ENCODE measurements at places on chromosomes 4 and X.
A peak's percentile ranks its signal among the peaks of the same experiment; 100 is the strongest.

DNA sequence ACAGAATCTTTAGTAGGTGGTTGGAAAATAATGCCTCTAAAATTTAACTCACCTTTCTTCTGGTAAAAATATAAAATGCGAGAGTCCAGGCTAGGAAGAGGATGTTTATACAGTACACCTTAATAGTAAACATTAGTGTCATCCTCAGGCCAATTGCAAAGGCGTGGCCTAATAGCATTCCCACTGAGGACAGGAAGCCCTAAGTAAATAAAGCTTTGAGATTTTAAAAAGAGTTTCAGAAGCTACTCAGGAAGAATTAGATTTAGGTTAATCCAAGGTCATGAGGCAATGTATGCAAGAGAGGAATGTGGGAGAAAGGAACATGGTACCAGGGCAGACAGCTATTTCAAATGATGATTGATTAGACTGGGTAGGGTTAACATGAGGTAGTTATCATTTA lies 49.5 kb downstream of the RPGR start:
- DNase-seq: no peak

- no peak for DNase-seq
These were observed 116.8 kb upstream of the SHISA3 start for GRCh38 chr4:42280327-42281095.

GRCh38 chr4:26052663-26053541 lies 138.9 kb downstream of the SMIM20 start:
- DNase-seq: no peak

DNA sequence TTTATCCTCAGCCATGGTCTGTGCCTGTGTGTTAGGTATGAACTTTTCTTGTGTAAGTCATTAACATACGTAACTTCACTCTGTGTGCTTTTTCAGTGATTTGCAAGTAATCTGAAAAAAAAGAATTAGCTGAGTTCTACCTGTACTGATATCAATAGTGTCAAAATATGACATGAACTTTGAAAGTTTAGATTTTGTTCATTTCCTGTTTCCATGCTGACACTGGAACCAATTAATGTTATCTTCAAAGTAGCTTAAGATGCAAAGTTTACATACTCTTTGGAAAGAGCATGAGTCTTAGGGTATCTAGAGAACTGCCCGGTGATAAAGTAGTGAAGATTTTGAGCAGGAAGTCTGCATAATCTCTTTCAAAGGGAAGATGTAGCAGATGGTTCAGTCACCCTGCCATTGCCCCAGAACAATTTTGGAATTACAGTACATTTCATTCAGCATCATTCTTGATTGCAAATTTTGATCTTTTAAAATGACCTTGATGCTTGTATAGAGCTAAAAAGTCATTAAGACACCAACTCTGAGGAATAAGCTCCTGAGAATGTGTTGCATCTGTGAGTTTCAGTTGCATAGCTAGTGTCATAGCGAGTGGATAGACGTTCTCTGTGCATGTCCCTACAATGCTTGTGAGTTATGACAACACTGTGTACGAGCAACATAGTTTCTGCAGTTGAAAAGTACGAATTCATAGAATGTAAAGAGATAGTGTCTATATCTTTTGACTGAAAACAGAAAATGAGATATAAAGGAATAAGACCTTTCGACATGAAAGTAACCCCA lies 130.5 kb downstream of the PTTG2 start:
- no peak for DNase-seq

DNA sequence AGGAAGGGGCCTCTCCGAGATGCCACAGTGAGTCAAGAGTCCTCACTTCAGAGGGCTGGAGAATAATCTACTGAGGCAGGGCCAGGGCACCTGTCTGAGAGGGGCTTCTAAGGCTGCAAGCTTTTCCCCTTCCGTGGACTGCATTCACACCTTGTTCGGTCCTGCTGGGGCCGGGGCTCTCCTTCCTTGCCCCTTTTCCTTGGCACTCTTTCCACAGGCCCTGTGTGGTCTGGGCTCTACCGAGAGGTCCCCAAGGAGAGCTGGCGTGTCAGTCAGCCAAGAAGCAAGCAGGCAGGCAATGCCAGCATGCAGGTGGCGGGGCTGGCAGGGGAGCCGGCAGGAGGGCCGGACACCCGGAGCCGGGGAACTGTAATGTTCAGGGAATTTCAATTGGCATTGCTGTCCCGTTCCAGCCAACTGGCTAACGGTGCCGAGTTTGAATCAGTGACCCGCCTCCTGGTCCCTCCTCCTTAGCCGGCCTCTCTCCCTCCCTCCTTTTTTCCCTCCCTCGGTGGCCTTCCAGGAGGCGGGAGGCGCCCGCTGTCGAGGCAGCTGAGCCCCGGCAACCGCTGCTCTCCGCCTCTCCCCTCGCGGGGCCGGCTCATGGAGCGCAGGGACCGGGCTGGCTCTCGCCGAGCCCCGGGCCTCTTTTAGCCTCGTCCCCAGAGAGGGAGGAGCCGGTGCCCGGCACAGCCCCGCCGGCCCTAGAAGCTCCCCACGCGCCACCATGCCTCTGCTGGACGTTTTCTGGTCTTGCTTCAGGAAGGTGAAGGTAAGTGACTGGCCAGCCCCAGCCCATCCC lies at the start of gene STARD8:
Gene STARD8, plus strand, starts transcription at position 511 of the 802 bp plus-strand sequence. Its CDS starts 217 bp downstream, at position 728.
- DNase-seq: peak; percentile 15

- no peak for DNase-seq
These were observed 34.4 kb upstream of the RTL3 start for GRCh38 chrX:78693536-78693935.

GRCh38 chr4:53832549-53832948 lies 231.9 kb downstream of the CHIC2 start:
- DNase-seq: no peak

DNA sequence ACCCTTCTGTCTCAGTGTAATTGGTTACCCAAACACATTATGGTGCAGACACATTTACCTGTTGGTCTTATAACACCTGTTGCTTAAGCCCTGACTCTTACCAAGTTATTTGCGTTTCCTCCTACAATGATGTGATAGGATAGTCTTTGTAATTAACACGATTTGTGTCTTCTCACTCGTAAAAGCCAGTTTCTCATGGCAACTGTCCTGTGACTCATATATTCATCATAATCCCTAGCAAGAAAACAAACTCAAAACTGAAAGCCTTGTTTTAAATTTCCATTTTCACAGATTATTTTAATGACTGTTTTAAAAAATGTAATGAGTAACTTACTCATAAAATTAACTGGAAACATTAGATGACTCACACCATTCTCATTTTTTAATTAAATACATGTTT lies 495.2 kb downstream of the NLGN4X start:
- DNase-seq: no peak

DNA sequence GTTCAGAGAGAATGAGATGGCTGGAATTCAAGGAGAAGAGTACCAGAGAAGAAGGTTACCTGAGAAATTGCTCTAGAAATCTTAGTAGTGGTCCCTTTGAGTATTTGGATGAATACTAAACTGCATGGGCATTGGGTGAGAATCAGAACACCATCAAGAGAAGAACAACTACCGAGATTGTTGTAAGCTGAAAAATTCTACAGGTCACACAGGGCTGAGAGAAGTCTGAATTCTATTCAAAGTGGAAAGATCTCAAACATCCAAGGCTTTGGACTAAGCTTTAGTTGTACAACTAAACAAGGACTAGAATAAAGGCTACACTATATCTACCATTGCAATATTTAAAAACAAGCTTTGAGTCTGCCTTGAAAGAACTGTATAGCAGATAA lies 40.8 kb downstream of the LRBA start:
- no peak for DNase-seq

DNA sequence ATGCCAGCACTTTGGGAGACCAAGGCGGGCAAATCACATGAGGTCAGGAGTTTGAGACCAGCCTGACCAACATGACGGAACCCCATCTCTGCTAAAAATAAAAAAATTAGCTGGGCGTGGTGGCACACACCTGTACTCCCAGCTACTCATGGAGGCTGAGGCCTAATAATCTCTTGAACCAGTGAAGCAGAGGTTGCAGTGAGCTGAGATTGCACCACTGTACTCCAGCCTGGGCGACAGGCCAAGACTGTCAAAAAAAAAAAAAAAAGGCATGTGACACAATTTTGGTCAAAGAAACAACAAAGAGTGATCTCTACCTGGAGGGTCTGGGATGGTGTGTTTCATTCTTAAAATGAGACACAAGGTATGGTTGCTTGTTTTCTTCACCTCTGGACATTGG lies 188.2 kb upstream of the HS3ST1 start:
- DNase-seq: no peak

GRCh38 chr4:184978211-184978610 lies 40.1 kb upstream of the HELT start:
- no peak for DNase-seq

- no peak for DNase-seq
These were observed 12.4 kb upstream of the RGS12 start for GRCh38 chr4:3280466-3280865.

DNA sequence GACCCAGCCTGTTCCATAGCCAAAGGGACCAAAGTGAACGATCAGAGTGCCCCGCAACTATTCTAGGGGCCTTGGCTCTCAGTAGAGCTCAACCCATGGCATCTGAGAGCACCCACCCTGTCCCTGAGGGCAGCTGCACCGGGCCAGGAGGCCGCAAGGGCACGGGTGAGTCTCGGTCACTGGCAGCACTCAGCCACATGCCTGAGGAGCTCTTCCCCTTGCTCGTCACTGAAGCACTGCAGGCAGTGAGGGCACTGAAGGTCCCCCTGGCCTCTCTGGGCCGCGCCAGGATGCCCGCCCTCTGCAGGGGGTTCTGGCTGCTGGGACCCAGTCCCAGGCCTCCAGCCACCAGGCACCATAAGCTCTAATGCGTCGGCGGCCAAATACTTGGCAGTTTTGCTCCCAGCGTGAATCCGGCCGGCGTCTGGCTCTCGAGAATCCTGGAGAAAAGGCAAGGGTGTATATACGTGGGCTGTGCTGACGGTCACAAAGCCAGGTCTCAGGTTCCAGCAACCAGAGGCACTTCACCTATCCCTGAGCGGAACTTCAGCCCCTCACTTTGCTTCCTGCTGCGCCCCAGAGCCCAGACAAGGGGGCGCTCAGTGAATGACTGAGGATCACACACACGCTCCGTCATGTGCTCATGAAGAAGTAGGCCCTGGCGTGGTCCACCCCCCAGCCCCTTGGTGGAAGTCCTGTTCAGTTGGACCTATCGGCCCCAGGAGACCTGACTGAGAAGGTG lies 13.9 kb downstream of the TNIP2 start:
- DNase-seq: no peak

- peak; percentile 50 for DNase-seq
These were observed 5.6 kb upstream of the KANTR start for GRCh38 chrX:53088136-53088974.

GRCh38 chr4:78704981-78705683 lies 71.0 kb upstream of the BMP2K start:
- no peak for DNase-seq

DNA sequence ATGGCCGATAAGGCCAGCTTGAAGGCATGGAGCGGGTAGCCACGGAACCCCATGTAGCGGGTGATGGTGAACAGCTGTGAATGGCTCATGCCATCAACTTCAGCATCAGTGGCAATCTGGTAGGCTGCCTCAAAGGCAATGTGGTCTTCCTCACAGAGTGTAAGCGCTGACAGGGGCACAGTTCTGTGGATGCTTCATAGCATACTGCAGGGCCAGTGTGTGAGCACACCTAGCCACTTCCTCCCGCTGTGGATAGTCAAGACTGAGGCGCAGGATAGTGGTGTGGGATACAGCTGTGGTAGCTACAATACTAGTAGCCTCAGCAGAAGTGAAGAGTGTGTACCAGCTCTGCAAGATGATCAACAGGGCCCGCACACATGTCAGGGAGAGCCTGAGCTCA lies 40.5 kb downstream of the C4orf33 start:
- no peak for DNase-seq

DNA sequence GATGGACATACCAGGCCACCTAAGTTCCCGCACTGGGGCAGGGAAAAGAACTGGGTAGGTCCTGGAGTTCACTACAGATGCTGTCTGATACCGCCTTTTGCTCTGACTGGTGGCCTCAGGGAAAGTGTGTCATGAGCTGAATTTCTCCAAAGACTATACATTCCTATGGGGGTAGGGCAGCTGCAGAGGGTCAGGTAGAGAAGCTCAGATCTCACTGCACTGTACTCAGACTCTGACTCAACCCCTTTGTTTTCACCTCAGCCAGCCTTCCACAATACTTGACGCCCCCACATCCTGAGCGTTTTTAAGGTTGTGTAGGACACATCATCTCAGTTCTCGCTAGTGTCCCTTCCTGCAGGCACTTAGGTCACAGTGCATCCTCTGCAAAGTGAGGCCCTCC lies 7.8 kb downstream of the GATB start:
- no peak for DNase-seq

- no peak for DNase-seq
These were observed 22.7 kb upstream of the GRPR start for GRCh38 chrX:16100673-16101072.

All from progenitor cell of endocrine pancreas (in vitro differentiated cells).